K562 (cell line): ENCODE measurements at places on chromosomes 7 and 10.

DNA sequence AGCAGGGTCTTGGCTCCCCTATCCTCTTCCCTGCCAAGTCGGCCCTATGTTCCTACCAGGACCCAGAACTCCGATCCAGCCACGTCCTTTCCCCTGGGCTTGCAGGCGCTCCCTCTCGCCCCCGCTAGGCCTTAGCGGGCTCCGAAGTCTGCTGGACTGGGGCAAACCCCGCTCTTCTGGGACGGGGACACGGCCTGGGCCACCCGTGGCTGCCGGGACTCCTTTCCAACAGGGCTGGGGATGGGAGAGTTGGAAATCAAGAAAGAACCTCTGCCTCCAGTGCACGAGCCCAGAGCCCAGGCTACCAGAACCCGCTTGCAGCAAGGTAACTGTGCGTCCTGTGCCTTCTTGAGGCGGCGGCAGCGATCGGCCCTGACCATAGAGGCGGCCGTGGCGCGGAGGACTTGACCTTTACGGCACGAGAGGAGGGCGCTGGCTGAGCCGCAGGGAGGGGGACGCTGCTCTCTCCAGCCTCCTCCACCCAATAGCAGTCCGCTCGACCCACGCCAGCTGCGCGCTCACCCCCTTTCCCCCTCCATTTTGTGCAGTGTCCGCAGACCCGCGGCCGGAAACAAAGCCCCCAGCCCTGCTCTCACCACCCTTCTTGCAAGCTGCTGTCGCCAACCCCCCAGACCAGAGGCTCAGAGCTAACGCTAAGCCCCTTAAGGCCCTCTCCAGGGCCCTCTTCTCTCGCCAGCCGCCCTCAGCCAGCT lies 7.0 kb upstream of the HOXA11 start:
- no peak for DNase-seq

DNA sequence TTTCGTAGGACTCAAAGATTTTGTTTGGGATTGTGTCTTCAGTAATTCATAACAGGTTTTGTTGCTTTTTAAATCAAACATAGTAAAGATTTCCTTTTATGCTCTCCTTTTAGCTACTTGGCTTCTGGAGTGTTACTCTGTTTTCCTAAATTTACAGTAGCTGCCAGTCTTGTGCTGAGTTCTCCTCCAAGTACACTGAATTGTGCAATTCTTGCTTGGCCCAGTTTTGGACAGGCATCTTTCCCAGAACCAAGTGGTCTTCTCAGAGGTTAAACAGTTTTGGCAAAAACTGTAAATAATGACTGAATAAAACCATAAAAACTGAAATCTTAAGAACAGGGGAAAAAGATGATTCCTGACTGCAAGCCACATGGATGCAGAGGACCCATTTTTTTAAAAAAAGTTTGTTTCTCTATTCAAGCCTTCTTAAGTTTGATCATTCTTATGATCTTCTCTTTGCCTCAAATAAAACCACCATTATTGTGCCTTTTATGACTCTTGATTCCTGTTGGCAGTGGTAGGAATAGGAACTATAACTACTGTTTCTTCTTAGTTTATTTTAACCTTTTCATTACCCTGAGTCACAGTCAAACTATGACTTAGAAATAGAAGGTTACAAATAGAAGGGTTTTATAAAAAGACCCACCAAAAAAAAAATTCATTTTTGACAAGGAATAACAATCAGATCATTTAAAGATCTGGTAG lies 88.0 kb downstream of the MDFIC start:
- no peak for DNase-seq

DNA sequence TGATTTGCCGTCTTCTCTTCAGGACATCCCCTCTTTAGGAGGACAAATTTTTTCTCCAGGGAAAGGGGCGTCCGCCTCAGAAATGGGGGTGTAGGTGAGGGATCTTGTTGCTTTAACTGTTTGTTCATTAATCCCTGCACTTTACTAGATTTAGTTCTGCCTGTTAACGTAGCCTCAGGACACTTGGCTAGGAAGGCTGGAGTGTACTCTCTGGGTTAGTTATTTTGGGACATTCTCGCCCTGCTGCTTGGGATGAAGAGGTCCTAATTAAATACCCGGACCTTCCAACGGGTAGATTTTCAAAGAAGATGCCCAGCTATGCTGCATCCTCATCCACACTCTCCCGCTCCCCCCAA lies 552 bp upstream of the ZNF365 start:
- no peak for DNase-seq

DNA sequence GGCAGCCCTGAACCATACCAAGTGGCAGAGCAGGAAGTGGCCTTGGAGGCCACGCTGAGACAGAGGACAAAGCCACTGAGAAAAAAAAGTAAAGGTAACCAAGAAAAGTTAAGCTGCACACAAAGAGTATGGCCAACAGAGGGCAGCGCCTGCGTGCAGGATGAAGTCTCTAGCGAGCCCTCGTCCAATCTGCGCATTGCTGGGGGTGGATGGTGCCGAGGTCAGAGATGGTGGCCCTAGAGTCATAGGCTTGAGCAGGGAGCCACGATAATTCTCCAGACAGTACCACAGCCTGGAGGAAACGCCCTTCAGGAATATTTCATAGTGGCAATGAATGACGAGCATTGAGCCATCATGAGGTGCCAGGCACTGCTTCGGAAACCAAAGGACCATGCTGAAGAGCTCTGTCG lies 9.7 kb downstream of the ATP6V0E2 start:
- DNase-seq: peak; percentile 69

GRCh38 chr7:47036909-47037308 lies 545.0 kb downstream of the TNS3 start:
- no peak for DNase-seq

- DNase-seq: no peak
Measured at GRCh38 chr7:116769546-116769945, 92.8 kb upstream of the CAPZA2 start.

GRCh38 chr7:129394101-129394500 lies 40.1 kb upstream of the STRIP2 start:
- DNase-seq: no peak

DNA sequence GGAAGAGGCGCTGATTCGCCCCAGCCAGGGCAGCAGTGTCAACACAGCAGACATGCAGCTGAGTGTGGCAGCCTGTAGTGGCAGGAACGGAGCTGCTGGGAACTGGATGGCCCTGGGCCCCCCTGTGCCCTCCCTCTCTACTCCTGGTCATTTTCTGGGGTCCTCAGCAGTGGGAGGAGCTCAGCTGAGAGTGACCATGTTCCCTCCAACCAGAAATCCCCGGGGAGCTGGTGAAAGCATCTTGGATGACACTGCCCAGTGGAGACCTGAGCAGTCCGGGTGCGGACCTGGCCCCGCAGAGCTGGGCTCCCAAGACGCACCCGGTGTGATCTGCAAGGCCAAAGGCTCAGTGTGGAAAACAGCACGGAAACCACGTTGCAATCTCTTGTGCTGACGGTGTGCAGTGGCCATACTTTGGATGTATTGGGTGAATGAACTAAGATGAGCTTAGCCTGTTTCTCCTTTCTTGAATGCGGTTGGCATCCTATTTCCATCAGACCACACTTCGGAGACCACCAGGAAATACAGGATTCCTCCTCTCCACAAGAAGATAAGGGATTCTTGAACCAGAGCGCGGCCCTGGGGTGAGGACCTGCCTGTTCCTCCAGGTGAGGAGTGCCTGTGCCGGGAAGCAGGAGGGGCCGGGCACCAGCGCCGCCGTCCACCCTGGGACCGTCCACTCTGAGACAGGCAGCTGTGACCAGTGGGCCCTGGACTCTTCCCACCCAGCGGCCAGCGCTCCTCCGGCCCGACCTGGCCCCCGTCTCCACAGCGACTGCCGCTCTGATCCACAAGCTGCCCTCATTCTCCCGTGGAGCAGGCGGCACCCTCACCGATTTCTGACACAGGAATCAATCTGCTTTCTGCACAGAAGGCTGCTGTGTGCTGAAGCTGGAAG lies 93.5 kb upstream of the DIP2C start:
- no peak for DNase-seq

DNA sequence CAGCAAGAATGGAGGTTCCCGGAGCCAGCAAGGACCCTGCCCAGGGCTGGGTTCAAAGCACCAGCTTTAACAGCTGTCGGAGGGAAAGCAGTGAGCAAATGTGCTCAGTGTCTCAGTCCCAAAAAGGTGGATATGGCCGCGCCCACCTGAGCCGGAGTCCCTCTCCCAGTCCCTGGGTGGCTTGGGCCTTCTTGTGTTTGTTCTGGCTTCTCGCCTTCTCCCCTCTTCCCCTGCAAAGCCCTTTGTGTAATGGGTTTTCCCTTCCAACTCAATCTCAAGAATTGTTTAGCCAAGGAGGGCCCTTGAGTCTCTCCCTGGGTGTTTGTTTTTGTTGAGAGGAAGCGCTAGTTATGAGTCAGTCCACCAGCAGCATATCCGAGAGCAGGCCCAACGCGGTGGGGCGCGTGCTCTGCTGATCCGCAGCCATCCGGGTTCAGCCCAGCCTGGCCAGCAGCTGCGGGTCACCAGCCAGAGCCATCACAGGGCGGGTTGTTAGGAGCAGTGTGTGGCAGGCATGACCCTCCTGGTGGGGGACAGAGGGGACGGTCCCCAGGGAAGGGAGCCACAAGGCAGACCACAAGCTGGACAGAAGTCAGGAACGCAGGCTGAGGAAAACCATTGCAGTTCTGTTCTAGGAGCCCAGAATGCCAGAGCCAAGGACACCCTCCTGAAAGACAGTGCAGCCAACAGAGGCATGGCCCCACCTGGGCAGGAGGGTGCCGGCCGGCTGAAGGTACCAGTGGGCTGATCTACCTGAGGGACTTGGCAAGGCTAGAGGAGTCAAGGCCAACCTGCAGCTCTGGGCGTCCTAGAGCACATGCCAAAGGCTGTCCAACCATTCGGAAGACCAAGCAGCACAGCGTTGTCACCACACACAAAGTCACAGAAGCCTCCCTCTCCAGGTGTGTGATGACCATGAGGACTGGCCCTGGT lies 21.3 kb downstream of the CALML3 start:
- peak; percentile 38 for DNase-seq

DNA sequence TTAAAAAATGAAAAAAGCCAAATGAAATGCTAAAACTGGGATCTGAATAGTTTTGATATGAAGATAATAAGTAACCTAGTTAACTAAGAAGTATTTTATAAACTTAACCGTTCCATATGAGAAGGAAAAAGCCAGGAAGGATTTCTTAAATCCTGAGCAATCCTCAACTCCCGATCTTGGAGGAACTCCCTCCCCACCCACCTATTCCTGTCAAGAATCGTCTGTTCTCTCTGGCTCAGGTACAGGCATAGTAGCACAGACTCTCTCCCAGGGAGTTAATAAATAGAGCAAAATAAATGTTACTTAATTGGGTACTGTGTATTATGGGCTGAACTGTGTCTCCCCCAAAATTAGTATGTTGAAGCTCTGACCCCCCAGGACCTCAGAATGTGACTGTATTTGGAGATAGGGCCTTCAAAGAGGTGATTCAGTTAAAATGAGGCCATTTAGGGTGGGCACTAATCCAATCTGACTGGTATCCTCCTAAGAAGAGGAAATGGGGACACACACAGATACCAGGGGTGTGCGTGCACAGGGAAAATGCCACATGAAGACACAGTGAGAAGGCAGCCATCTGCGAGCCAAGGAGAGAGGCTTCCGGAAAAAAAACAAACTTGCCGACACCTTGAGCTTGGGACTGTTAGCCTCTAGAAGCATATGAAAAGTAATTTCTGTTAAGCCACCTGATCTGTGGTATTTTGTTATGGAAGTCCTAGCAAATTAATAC lies 28.7 kb downstream of the PUS7 start:
- DNase-seq: no peak

DNA sequence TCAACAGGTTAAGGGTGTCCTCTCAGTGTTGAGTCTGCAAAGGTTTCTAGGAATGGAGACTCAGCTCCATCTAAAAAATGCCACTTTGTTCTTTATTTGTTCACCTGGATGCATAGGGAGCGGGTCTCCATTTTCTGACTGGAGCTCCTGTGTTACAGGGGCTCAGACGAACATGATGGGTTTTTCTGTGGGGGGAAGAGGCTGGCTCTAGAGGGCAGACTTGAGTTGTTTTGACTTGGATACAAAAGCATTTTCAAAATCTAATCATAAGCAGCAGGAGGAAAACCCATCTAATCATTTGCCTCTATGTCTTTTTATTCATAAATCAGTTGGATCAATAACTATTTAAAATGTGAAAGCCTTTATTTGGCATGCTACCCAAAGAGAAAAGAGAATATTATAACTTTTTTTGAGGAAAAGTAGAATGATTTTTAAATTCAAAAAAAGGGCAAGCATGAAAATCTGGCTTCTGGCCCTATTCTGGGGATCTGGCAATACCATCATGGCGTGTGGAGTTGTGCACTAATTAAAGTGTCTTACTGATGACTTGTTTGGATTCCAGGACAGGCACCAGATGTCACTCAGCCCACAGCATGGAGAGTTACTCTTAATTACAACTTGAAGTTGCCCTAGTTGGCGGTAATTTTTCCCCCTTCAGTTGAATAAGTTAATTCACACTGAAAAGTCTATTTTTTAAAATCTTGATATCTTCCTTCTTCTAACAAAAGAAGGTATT lies 594.9 kb downstream of the REEP3 start:
- DNase-seq: peak; percentile 14

- peak; percentile 34 for DNase-seq
Measured at GRCh38 chr10:89789188-89789877, 87.9 kb downstream of the KIF20B start.

GRCh38 chr10:6411436-6411835 lies 168.6 kb downstream of the PRKCQ start:
- DNase-seq: no peak
